ENCODE measurements at places on chromosomes 16 and 17.
A peak's percentile ranks its signal among the peaks of the same experiment; 100 is the strongest.

- DNase-seq: no peak
Observed at GRCh38 chr17:45009676-45010467, 41.6 kb downstream of the DCAKD start.

DNA sequence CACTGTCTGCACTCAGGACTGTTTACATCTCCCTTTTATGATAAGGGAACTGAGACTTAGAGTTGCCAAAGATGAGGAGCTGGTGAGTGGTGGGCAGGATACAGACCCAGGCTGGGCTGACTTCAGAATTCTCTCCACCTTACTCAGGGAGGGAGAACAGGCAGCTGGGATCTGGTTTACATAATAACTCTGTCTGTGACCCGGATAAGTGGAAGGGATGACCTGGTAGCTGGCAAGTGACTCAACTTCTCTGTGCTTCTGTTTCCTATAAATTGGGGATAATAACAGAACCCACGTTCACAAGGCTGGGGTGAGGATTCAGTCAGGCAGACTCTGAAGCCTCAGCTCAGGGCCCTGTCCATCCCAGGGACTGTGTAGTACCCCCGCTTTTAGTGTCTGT is 2.6 kb downstream of the SNX20 start:
- no peak for DNase-seq

GRCh38 chr17:73156887-73157520 is 7.8 kb upstream of the SSTR2 start:
- DNase-seq: no peak

GRCh38 chr17:15999141-15999973 is at the start of the genes TTC19 and ZSWIM7:
Gene TTC19 (plus strand): TSS chr17:15999824. CDS start chr17:15999849, 25 bp downstream.
Gene ZSWIM7 (minus strand): TSS chr17:15999704. CDS start chr17:15999594, 110 bp downstream.
- peak; percentile 87 for DNase-seq

DNA sequence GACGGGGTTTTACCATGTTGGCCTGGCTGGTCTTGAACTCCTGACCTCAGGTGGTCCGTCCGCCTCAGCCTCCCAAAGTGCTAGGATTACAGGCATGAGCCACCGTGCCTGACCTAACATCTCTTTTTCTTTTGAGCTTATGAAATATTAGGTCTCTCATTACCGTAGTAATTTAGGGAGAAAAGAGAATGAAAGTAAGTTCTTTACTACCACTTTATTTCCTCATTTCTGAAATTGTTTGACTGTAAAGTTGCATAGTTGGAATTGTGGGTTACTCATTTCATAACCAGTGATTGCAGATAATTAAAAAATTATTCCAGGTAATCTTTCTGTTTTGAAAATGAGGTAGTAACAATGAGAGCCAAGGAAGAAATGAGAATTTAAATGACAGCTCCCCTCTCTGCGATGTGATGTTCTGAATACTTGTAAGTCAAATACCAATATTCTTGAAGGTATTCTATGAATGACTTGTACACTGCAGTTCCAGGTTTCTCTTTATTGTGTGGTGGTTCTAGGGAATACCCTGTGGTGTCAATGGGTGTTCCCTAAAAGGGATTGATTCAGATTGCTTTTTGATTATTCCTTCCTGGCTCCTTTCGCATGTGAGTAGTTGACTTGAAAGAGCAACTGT is 28.3 kb downstream of the MAP2K4 start:
- no peak for DNase-seq

- no peak for DNase-seq
Observed at GRCh38 chr16:2161911-2162310, 6.3 kb downstream of the TRAF7 start.

- DNase-seq: no peak
Observed at GRCh38 chr17:32443827-32444300, 446 bp upstream of the PSMD11 start.

DNA sequence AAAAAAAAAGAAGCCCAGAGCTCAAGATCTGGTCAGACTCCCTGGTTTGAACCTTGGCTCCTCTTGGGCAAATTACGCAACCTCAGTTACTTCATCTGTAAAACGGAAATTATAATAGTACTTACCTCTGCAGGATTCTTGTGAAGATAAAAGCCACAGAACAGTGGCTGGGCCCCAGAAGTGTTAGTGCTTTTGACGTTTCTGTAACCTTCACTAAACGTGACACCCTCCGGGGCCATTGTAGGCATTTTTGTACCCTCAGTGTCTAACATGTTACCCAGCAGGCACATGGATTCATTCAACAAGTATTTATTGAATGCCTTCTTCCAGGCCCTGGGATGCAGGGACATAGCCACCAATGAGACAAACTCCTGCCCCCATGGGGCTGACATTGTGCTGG is 58.0 kb downstream of the PITPNC1 start:
- DNase-seq: peak; percentile 61

- no peak for DNase-seq
Observed at GRCh38 chr16:4377573-4378154, 6.0 kb downstream of the VASN start.

- no peak for DNase-seq
Observed at GRCh38 chr17:64216338-64217248, 46.5 kb downstream of the TEX2 start.

DNA sequence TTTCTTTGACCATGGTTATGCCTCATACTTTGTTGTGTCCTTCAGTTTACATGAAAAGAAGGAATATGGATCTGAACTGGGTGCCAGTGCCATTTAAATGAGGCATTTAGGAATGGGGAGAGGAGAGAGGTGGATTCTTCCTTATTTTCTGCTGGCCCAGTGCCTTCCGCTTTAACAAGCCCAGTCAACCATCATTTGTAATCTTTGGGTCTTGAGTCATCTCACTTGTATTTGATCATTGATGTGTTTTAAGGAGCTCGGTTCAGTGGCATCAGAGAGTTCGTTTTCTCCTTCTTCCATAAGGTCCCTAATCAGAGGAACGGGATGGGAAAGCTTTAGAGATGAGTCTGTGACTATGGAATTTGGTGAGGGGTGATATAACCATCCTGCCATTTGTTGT is 334.9 kb downstream of the WWOX start:
- DNase-seq: no peak

GRCh38 chr17:62616993-62617893 is 10.2 kb upstream of the MRC2 start:
- DNase-seq: no peak

- no peak for DNase-seq
Observed at GRCh38 chr16:72938795-72939164, 109.1 kb downstream of the ZFHX3 start.

- DNase-seq: no peak
Observed at GRCh38 chr17:40986920-40987319, 2.8 kb upstream of the KRT40 start.

- DNase-seq: no peak
Observed at GRCh38 chr16:85229869-85230462, 117.7 kb upstream of the CIBAR2 start.

All from T-cell (primary cell).